Stimulated activated CD4-positive, alpha-beta T cell treated with anti-CD3 and anti-CD28 coated beads, Interleukin-4, amount 100 ng/mL, for 1 hour (primary cell): ENCODE measurements at places on chromosomes 1 and 21.

DNA sequence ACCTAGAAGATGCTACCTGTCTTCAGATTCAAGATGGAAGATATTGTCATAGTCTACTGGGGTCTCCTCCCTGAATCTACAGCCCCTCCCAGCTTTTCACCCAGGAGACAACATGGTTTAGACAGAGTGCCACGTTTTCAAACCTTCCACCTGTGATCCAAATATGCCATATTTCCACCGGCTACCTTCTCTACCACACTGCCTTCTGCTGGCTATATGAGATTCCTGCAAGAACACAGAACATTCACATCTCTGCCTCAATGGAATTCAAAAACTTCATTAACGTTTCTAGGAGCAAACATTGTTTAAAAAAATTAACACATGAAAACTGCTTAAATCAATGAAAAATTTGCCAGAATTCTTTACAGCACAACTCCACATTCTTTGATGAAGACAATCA, 12.9 kb upstream of the LELP1 start:
- no peak for DNase-seq

DNA sequence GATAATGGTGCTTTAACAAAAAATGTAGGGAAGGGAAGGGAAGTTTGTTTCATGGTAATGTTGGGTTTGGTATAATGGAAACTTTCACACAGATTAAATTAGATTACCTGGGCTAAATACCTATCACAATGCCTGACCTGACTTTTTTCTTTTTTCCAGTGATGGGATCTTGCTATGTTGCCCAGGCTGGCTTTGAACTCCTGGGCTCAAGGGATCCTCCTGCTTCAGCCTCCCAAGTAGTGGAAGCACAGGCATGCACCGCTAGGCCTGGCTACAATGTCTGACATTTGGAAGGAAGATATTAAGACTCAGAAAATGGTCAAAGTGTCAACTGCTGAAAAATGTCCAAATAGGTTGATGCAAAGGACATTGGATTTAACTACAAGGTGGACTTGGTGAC, 67.4 kb downstream of the KCNK1 start:
- DNase-seq: no peak

DNA sequence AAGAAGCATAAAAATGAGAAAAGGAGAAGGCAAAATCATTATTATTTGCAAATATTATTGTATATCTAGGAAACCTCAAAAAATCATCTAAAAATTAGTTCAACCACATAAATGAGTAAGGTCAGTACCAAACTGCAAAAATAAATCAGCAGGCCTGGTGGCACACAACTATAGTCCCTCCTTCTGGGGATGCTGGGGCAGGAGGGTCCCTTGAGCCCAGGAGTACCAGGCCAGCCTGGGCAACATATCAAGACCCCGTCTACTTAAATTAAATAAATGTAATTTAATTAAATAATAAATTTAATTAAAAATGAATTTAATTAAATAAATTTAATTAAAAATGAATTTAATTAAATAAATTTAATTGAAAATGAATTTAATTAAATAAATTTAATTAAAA, 40.3 kb upstream of the TRIM67 start:
- no peak for DNase-seq

DNA sequence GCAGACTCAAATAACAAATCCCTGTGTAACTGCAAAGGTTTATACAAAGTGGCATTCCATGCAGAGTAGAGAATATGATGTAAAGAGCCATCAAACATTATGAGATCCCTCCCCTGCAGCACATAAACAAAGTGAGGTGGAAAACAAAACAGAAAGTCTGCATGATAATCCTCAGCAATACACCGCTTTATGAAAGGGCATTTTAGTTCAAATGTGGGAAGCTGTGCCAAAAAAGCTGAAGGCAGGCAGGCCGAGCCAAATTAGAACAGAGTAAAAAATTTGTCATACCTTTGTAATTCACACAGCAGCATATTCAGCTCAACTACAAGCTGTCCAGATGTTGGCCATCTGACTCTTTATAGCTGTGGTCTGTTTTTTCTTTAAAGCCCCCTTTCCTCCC, 113.5 kb downstream of the LHX9 start:
- DNase-seq: no peak

DNA sequence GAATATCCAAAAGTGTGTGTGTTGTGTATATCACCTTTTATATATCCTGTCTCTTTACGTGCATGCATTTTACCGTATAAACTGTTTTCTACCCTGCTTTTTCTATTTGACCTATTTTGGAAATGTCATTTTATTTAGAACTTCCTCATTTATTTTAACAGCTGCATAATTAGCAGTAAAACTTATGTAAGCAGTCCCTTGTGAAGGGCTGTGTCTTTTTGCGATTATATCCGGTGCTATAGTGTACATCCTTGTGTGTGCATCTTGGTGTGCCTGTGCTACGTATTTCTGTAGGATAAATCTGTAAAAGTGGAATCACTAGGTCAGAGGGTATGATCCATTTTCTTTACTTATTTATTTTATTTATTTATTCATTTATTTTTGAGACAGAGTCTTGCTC, 7.2 kb downstream of the LGALS8 start:
- DNase-seq: no peak

- DNase-seq: no peak
These were observed 64.0 kb downstream of the PRDM2 start for GRCh38 chr1:13763991-13764390.

GRCh38 chr1:8663090-8663802, 154.2 kb downstream of the RERE start:
- no peak for DNase-seq

- DNase-seq: no peak
These were observed 47.8 kb downstream of the PRRX1 start for GRCh38 chr1:170711682-170712081.

DNA sequence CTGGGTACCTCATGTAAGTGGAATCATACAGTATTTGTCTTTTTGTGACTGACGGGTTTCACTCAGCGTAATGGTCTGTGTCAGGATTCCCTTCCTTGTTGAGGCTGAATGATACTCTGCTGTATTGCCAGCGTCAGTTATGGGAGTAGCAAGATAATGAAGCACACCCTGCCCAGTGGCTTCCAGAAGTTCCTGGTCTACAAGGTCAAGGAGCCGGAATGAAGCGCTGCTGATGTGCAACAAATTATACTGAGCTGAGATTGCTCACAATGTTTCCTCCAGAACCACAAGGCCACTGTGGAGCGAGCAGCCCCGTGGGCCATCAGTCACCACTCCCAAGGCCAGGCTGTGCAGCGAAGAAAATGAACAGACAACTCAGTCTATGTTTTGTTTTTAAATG, 24.0 kb upstream of the TDRD10 start:
- DNase-seq: no peak

DNA sequence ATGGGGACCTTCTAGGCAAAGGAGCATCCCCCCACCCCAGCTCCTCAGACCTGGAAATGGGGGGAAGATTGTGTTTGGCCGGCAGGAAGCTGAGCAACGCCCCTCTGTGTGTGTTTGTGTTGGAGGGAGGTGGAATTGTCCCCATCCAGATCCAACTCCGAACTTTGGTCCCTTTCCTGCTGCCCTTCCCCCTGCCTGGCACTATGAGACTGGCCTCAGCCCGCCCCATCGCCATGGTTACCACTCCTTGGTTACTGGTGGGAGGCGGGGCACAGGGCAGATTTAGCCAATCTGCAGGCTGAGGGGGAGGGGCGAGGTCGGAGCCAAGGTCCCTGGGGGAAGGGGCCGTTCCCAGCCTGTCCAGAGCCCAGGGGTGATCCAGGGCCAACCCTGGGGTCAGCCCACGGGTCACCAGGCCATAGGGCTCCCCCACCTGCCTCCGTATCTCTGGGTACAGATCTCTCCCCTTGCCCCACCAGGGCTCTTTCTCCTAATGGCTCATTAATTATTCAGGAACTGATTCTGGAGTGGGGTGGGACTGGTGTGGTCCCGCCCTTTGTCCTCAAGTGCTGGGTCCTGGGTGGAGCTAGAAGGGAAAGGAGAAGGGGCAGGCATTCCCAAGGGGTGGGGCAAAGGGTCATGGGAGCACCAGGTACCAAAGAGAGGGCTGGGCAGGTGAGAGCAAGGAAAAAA, 15.2 kb downstream of the PTPRF start:
- no peak for DNase-seq

DNA sequence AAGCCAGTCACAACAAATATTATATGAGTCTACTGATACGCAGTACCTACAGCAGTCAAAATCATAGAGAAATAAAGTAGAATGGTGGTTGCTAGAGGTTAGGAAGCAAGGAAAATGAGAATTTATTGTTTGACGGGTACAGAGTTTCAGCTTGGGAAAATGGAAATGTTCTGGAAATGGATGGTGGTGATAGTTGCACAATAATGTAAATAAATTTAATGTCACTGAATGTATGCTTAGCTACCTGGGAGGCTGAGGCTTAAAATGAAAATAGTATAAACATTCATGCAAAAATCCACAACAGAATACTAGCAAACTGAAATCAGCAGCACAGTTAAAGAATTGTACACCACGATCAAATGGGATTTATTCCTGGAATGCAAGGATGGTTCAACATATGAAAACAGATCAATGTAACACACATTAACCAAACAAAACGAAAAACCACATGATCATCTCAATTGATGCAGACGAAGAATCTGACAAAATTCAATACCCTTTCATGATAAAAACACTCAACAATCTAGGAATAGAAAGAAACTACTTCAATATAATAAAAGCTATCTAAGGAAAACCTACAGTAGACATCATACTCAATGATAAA, 10.7 kb downstream of the TUT4 start:
- DNase-seq: no peak

- DNase-seq: no peak
These were observed 8.8 kb upstream of the CAMK2N1 start for GRCh38 chr1:20494609-20495311.

GRCh38 chr1:7253118-7253480, 467.8 kb downstream of the CAMTA1 start:
- DNase-seq: no peak

DNA sequence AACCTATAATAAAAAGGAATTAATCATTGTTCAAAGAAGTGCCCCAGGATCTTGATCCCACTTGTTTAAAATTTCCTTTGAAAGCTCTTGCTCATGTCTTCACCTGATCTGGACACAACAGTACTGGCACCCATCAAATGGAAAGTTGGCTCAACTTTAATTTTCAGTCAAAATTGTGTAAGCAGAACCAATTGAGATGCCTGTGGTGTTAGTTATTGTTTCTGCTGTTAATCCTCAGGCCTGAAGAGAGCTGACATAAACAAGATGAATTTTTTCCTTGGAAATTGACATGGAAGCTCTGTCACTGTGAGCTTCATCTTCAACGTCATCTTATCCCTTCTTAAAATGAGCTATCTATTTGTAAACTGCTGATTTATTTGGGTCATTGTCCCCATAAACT, 88.3 kb upstream of the TNFSF4 start:
- DNase-seq: no peak

- DNase-seq: no peak
These were observed 92.3 kb downstream of the ROR1 start for GRCh38 chr1:63866084-63866483.

DNA sequence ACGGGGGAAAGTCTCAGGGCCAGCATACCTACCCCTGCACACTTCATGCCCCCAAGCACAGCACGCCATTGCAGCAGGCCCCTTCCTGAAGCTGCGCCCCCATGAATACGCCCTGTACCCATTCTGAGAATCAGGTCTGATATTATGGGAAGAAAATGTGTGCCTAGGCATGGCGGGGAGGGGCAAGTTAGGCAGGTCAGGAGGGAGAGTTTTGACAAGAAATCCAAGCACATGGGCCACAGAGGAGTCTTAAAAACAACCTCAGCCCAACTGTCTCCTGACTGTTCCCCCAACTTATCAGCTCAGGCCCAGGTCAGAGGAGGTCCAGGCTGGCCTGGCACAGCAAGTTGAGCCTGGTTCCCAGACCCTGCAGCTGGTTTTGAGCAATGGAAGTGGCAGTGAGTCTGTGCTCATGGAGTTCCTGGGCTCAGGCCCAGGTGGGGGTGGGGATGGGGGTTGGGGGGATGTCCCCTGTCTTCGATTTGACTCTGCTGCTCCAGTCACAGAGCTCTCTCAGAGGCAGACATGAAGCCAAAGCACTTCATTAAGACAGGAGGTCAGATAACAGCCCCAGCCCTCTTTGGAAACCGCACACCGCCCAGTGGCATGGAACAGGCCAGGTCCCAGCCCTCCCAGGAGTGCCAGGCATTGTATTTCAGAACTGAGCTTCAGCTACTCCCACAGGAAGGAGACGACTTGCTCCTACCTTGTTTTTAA, 20.6 kb upstream of the BCAR3 start:
- no peak for DNase-seq

- no peak for DNase-seq
These were observed 596.5 kb downstream of the MATN1 start for GRCh38 chr1:30126848-30127247.

- no peak for DNase-seq
These were observed 82.9 kb downstream of the PLPPR4 start for GRCh38 chr1:99347041-99347684.

GRCh38 chr1:226957714-226958113, 17.6 kb downstream of the COQ8A start:
- no peak for DNase-seq

- DNase-seq: peak; percentile 43
These were observed 21.6 kb downstream of the MAPKAPK2 start for GRCh38 chr1:206706298-206706791.

DNA sequence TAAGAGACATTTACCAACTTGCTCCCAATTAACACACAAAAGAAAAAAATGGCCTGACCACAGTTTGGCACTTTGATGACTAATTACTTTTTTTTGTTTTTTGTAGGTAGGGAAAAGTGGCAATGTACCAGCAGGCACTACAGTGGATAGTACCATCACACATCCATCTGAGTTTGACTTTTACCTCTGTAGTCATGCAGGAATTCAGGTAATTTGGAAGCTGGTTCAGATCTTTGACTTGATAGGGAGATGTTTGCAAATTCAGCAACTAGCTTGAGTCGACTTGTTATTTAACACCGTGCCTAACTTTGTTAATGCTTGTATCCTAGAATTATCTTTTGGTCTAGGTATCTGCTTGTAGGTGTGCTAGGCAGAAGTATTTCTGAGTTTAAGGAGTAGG, 33.0 kb upstream of the AGO1 start:
- no peak for DNase-seq

GRCh38 chr21:29649406-29649814, 290.4 kb downstream of the GRIK1 start:
- DNase-seq: no peak

GRCh38 chr1:206560007-206560716, 52.1 kb downstream of the EIF2D start:
- DNase-seq: no peak

DNA sequence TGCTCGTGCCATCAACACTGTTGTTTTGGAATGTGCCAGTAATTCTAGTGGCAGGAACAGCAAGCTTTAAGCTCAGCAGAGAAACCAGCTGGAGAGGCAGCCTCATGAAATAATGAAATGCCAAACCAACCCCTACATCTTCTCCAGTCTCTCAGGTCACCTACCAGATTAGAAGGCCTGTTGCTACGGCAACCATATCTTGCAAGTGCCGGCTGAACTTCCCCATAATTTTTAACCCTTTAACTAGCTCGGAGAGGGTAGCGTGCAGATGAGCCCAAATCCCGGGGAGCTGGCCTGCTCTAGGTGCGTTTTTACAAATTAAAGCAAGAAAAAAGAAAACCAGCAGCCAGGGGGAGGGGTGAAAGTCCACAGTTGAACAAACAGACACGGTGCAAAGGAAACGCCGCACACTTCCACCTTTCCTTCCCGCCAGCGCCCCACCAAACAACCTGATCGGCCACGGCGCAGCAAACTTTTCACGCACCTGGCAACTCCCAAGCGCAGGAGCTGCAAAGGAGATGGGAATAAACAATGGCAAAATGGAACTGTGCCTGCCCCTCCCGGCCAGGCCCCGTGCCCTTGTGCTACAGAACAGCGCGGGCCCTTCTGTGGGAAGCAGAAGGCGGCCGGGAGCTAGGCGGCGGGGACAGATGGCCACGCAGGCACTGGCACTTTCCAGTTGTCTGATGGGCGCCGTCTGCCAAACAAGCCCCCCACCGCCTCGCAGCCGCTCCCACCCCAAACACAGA, 50.1 kb downstream of the SSBP3 start:
- no peak for DNase-seq
